Panc1 (cell line): ENCODE measurements at places on chromosomes 4 and X. TPM values are rescaled to one million over a fixed set of nuclear protein-coding genes. Genes with fewer than 3 reads are reported as not detected.

DNA sequence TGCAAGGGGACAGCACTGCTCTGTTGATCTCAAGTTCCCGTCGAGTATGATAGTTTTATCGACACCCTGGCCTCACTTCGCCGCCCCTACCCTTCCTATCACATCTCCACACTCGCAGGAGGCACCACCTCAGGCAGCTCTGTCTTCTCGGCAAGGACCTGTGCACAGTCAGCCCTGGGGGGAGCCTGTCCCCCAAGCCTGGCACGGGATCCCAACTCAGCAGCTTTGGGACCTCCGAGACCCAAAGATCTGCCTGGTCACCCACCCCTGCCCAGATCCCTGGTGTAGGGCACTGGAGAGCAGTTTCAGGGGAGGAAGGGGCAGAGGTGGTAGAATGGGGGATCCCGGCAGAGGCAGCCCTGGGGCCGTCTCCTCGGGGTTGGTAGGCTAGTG, 18.0 kb upstream of the UBA1 start:
- DNase-seq, result no peak

DNA sequence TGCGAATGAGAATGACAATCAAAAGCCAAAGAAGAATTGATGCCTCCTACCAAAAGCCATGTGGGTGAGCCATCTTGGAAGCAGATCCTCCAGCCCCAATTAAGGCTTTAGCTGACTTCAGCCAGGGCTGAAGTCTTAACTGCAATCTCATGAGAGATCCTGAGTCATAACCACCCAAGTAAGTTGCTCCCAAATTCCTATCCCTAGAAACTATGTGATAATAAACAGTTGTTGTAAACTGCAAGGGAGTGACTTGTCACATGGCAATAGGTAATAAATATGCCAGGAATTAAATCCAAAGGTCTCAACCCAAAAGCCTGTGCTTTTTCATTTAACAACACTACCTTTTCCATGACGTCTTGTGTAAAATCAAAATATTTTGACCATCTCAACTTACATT, 154.2 kb upstream of the TBL1X start:
- no peak for DNase-seq

- DNase-seq, result no peak
Measured at GRCh38 chrX:38045538-38046096, 39.3 kb downstream of the SYTL5 start.

- DNase-seq, result no peak
Measured at GRCh38 chr4:1056671-1057402, 45.4 kb downstream of the FGFRL1 start.

GRCh38 chrX:18617407-18617750, 54.5 kb downstream of the RS1 start:
- DNase-seq, result no peak

DNA sequence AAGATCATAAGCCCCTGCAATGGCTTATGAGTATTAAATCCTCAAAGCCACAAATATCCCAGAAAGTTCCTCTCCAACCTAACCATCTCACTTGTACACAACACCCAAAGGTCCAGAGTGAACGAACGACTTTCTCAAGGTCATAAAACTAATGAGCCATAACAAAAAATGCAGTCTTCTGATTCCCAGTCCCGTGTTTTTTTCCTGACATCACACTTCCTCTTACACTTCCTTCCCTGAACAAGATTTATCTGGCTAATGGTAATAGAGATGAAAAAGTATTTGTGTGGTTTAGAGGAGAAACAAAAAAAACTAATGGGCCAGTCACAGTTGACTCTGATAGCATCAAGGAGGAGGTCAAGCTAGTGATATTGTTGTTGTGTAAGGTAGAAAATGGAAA, 99.5 kb upstream of the KLHL13 start:
- no peak for DNase-seq

- no peak for DNase-seq
Measured at GRCh38 chr4:185840201-185840600, 28.2 kb upstream of the SORBS2 start.

- no peak for DNase-seq
Measured at GRCh38 chr4:64846417-64846816, 437.2 kb upstream of the TECRL start.

- DNase-seq, result no peak
Measured at GRCh38 chr4:123380728-123381716, 15.6 kb upstream of the SPRY1 start.

- DNase-seq, result no peak
Measured at GRCh38 chr4:41887821-41888686, 47.2 kb upstream of the TMEM33 start.

DNA sequence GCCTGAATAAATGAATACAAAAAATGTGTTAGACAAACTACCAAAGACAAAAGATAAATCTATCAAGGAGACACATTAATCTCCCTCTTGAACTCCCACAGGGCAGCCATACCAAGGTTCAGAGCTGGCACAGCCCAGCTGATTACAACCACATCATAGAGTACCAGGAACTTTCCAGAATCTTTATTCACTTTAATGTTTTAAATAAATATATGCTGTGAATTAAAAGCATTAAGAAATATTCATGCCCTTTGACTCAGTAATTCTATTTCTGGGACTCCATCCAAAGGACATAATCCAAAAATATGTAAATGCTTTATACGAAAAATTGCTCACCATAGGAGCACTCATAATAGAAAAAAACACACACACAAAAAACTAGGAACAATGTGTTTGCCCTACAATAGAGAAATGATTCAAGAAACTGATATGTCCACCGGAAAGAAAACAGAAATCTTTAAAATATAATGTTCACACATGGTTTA, 126.0 kb downstream of the LDB2 start:
- DNase-seq, result no peak

DNA sequence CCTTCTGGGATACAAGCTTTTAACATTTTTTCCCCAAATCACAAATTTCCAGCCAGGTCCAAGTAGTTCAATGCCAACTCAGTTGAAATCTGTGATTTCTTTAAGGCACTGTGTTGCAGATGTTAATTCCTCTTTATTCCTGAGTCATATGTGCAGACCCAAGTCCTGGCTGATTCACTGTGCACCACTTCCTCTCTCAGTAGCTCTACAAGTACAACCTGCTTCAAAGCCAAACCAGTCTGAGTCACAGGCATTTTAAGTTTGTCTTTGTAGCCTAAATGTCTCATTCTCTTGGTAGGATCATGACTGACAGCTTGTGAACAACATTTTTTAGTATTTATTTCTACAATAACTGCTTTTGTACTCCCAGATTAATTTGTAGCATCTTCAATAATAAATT, 165.6 kb upstream of the S100G start:
- peak; percentile 10 for DNase-seq

DNA sequence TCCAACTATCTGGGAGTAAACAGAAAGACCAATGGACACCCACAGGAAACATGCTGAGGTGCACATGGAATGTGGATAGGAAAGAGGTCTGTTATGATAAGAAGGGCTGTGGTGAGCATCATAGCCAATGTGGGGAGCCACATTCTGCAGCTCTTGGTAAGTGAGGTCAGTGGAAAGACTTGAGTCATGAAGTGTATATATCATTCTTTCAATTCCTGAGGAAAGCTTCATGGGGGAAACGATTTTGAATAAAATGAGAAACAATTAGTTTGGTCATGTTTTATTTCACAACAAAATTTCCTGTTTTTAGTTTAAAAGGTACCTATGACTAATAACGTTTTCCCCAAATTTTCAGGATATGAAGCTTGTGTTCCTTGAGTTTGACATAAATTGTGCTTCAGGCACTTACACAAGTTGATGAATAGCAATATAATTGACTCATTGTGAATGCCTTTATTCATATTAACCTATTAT, 41.4 kb upstream of the RASSF6 start:
- no peak for DNase-seq

Gene MSANTD1
- total RNA-seq, result 0.57 TPM

Gene PPM1K
- 2.1 TPM for total RNA-seq

Gene SPANXN4
- not detected for total RNA-seq

Gene VEGFC
- 15.7 TPM for total RNA-seq

Gene POU4F2
- not detected for total RNA-seq
